T-helper 9 cell (primary cell): ENCODE measurements at places on chromosomes 2 and 18.

DNA sequence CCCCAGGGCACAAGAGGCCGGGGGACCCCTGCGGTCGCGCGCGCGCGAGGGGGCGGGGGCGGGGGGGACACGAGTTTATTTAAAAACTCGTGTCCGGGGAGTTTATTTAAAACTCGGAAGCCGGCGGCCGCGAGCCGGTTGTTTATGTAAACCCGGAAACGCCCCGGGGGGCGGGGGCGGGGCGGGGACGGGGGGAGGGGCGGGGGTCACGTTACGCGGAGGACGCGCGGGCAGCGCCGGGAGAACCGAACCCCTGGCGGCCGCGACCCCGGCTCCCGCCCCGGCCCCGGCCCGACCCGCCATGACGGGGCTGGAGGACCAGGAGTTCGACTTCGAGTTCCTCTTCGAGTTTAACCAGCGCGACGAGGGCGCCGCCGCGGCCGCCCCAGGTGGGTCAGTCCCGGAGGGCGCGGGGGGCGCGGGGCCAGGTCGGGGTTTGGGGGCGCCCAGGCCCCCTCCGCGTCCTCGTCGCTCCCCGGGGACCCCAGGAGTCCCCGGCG is 4.4 kb downstream of the NFATC1 start:
- DNase-seq, result peak; percentile 64

- DNase-seq, result no peak
These were observed 36.2 kb downstream of the THADA start for GRCh38 chr2:43559391-43560230.

GRCh38 chr2:121906170-121906569 is 150.7 kb downstream of the TSN start:
- no peak for DNase-seq

DNA sequence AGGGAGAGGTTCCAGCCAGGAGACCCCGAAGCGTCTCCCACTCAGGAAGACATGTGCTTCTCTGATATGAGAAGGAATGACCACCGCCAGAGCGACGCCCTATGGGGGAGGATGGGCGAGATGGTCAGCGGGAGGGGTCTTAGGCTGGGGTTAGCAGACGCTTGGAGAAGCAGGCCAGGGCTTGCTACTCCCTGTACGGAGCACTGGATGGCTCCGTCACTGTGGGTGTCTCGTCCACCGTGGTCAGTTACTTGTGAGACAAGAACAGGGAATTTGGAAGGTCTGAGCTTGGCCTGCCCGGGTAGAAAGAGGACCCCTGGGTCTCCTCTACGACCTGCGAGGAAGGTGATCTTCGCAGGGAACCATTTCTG is 39.8 kb downstream of the TMEM18 start:
- no peak for DNase-seq

- no peak for DNase-seq
These were observed 17.9 kb upstream of the SFXN5 start for GRCh38 chr2:73089270-73090030.

- no peak for DNase-seq
These were observed 11.1 kb upstream of the INO80C start for GRCh38 chr18:35508746-35509338.

- DNase-seq, result no peak
These were observed 93.9 kb downstream of the TTC32 start for GRCh38 chr2:19807866-19808265.

- DNase-seq, result no peak
These were observed 36.8 kb downstream of the COL4A4 start for GRCh38 chr2:227127201-227127600.

- DNase-seq, result no peak
These were observed 53.1 kb upstream of the ZEB2 start for GRCh38 chr2:144572977-144573376.

GRCh38 chr2:27085673-27086089 is 891 bp upstream of the KHK start:
- DNase-seq, result no peak

DNA sequence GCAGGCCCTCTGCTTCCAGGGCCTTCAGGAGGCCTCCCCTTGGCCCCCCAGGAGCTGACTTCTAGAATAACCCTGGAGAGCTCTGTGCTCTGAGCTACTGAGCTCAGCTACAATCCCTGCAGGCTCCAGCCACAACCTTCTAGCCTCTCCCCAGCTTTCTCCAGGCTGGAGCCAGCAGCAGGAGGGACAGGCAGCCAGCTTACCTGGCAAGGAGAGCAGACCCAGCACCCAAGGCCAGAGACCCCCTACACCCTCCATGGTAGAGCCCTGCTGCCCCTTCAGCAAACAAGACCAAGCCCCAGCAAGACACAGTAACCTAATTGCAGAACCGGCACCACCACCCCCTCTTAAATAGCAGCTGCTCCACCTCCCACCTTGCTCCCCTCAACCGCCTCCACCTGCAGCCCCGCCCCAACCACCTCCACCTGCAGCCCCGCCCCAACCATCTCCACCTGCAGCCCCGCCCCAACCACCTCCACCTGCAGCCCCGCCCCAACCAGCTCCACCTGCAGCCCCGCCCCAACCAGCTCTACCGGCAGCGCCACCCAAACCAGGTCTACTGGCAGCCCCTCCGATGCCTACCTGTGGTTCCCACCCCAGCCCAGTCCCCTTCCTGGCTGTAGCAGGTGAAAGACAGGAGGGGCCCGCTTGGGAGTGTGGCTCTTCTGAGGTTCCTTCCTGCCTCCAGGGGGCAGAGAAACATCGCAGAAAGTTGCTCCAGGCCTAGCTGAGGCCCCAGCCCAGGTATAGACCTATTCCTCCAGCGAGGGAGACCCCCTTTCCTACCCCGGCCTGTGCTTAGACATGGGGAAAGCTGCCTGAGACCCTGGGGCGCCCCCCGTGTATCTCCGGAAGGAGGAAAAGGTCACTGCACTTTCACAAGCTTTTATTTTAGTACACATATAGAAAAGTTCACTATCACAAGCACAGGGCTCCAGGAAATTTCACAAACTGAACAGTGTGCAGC is at the start of gene ASTL:
Gene ASTL, minus strand, starts transcription at position 324 of the 967 bp plus-strand sequence. Its CDS starts 66 bp downstream, at position 258.
- DNase-seq, result peak; percentile 54

- DNase-seq, result no peak
These were observed 60.1 kb downstream of the ARHGEF4 start for GRCh38 chr2:130896813-130897212.

- no peak for DNase-seq
These were observed 150.4 kb upstream of the GAREM1 start for GRCh38 chr18:32621034-32621433.

GRCh38 chr2:73642338-73643018 is at the start of gene NAT8:
Gene NAT8 (minus strand): TSS chr2:73642422. CDS start chr2:73641628, 794 bp downstream.
- DNase-seq, result no peak

DNA sequence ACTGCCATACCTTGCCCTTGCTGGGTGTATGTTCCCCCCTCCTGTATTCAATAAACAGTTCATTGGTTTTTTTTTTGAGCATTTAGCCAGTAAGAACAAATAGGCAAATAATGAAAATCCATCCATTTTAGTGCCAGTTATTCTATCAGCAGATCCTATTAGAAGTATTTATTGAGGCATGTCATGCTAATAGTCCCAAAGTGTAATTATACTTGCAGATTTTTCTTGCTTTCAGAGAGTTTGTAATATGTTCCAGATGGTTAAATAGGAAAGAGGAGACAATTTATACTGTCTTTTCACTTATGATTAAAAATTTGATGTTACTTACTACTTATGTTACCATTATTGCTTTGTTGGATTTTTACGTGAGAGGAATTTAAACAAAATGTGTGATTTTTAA is 127.6 kb downstream of the NCOA1 start:
- no peak for DNase-seq

DNA sequence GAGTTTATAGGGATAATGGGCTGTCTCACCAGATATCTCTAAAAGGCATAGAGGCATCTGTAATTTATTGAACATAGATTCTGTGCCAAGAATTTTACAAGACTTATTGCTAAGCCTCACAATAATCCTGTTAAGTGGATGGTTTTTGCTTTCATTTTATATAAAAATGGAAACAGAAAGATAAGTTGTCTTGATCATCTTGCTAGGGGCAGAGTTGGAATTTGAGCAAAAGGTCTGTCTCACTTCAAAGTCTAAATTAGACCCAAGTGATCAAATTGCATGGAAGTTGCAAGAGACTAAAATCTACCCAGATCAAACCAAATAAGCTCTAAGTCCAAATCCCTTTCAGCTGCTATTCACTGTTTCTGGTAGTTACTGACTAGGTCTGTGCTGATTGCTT is 95.3 kb upstream of the SOX11 start:
- DNase-seq, result no peak

GRCh38 chr18:60082790-60083189 is 183.0 kb downstream of the PMAIP1 start:
- no peak for DNase-seq

- no peak for DNase-seq
These were observed 74.2 kb downstream of the CD8B2 start for GRCh38 chr2:106561356-106561755.

GRCh38 chr2:99403524-99403923 is 66.3 kb downstream of the EIF5B start:
- no peak for DNase-seq

- DNase-seq, result no peak
These were observed 214.2 kb downstream of the CALCRL start for GRCh38 chr2:187233811-187234210.

- no peak for DNase-seq
These were observed 748.8 kb downstream of the NR4A2 start for GRCh38 chr2:155583674-155584195.

- no peak for DNase-seq
These were observed 108.0 kb upstream of the LDLRAD4 start for GRCh38 chr18:13110559-13110958.

- DNase-seq, result no peak
These were observed 232.5 kb upstream of the FN1 start for GRCh38 chr2:215668378-215668775.

DNA sequence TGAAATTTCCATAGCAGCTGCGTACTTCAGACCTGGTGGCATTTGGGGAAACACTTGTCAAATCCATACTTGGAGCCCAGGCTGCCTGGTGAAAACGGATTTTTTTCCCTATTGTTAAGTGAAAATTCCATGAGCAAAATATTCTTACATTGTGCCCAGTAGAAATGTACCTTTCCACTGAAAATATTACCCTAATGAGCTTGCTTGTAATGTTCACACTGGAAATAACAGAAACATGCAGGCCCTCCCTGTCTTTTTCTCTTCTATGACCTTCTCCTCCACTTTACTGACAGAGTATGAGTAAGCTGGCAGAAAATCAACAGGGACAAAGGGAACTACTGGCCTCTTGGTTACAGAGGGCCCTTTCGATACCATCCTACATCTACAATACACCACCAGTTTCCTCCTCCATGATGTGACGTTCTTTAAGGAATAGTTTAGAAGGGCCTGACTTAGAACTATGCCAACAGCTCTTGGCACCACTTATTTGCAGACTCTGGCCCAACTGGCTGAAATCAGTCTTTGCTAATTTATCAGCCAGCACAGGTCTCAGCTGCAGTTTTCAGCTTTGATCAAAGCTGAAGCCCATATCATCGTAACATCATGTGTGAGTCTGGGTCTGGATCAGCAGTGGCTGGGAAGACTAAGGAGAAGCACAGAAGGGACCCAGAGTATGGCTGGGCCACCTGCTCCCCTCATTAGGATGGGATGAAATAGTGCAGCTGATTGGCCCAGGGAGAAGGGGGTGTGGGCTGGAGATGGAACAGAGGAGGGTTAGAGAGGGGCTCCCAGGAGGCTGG is 272.2 kb upstream of the ID2 start:
- no peak for DNase-seq

- no peak for DNase-seq
These were observed 680.9 kb downstream of the IRS1 start for GRCh38 chr2:226118471-226119429.

DNA sequence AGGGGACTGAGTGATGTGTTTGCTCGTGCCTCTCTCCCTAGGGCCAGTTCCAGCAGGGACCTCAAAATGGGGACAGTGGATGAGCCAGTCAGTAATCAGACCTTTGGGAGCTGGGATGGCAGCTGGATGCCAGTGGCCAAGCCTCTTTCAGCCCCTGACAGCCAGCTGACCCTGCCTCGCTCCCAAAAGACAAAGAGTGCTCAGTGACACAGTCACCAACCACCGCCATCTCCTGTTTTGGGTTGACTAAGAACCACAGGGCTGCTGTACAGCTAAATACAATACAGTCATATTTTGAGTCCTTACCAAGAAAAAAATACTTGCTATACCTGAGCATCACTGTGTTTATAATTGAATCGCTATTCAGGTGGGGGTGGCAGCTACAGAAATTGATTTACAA is 75.7 kb downstream of the POU3F3 start:
- no peak for DNase-seq

DNA sequence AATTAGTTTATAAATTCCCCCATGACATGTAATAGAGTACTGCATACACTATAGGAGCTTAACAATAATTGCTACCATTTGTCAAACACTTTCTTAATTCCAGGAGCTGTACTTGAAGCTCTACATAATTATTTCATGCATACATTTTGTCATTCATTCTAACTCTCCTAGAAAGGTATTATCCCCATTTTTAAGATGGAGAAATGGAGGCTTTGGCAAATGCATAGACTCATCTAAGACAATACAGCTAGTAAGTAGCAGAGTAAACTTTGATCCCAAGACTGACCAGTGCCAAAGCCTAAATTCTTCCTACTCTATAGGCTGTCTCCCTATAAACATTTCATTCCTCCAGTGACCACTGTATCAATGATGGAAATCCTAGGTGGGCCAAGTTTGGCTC is 42.6 kb upstream of the TMEM247 start:
- DNase-seq, result no peak

- DNase-seq, result no peak
These were observed 95.9 kb downstream of the XIRP2 start for GRCh38 chr2:166984188-166984587.

- no peak for DNase-seq
These were observed 248.5 kb upstream of the RND3 start for GRCh38 chr2:150735894-150736498.

- DNase-seq, result no peak
These were observed 22.1 kb downstream of the IL1F10 start for GRCh38 chr2:113089916-113090315.

- peak; percentile 44 for DNase-seq
These were observed 63.4 kb downstream of the ZCCHC2 start for GRCh38 chr18:62586151-62586774.

- DNase-seq, result no peak
These were observed 116.6 kb upstream of the PELI1 start for GRCh38 chr2:64260817-64261216.

DNA sequence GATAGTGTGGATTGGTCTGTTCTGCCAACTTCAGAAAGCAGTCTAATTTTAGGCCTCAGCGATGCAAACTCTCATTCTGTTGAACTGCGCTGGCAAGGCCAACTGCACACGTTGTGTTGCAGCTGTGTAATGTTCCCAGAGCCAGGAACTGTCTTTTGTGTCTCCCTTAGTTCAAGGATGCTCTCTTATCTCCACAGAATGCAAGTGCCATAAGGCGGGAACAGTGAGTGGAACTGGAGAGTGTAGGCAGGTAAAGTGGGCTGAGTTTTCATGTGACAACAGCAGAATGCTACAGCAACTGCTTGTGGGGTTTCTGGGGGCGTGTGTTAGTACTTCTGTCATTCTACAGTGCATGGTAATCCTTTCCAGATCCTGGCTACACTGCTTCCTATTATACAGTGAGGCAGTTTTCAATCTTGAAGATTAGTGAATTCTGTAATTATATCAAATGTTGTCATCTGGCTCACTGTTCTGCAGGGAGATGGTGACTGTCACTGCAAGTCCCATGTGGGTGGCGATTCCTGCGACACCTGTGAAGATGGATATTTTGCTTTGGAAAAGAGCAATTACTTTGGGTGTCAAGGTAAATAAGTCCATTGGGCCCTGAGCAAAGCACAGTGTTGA is 125.8 kb downstream of the LAMA3 start:
- DNase-seq, result no peak
